ENCODE measurements at places on chromosomes 13 and 19. TPM values are rescaled to one million over a fixed set of nuclear protein-coding genes. Genes with fewer than 3 reads are reported as not detected.

- DNase-seq = no peak
- H3K27ac ChIP-seq = no peak overlapping the region
- no peaks in the 10 kb centered on the region for H3K4me1 ChIP-seq
- no peak overlapping the region for H3K4me3 ChIP-seq
- no peaks in the 10 kb centered on the region for H3K27me3 ChIP-seq
These were observed 704.7 kb downstream of the DIAPH3 start for GRCh38 chr13:59458908-59459579.

- no peaks in the 10 kb centered on the region for H3K27me3 ChIP-seq
- H3K36me3 ChIP-seq = peaks cover 30% of the 10 kb centered on the region
- H3K4me1 ChIP-seq = peaks cover 17% of the 10 kb centered on the region
- no peak for DNase-seq
- no peak overlapping the region for H3K4me3 ChIP-seq
These were observed 4.2 kb upstream of the AP1M1 start for GRCh38 chr19:16193466-16193865.

GRCh38 chr19:10321874-10322835, 6.3 kb upstream of the FDX2 start:
- H3K27me3 ChIP-seq = no peaks in the 10 kb centered on the region
- DNase-seq = no peak
- no peaks in the 10 kb centered on the region for H3K4me1 ChIP-seq
- H3K36me3 ChIP-seq = peaks cover 64% of the 10 kb centered on the region
- no peak overlapping the region for H3K4me3 ChIP-seq

Gene SLC10A2
- not detected for total RNA-seq

Gene KLF1
- not detected for total RNA-seq

DNA sequence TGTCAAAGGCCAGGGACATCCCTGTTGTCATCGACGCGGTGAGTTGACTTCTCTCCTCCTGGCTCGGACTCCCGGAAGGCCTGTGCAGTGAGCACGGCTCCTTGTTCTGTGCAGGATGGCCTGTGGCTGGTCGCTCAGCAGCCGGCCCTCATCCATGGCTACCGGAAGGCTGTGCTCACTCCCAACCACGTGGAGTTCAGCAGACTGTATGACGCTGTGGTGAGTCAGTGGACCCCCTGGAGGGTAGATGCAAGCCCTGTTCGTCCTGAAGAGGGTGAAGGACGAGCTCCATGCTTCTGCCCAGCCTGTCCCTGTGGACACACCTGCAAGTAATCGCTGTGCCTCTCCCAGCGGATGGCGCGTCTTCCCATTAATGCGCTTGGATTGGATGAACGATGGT, 19.2 kb downstream of the NAXD start:
- no peak overlapping the region for H3K4me3 ChIP-seq
- H3K27ac ChIP-seq = no peak overlapping the region
- no peaks in the 10 kb centered on the region for H3K27me3 ChIP-seq
- peaks cover 44% of the 10 kb centered on the region for H3K36me3 ChIP-seq

- H3K4me1 ChIP-seq = no peaks in the 10 kb centered on the region
- DNase-seq = no peak
- H3K27ac ChIP-seq = no peak overlapping the region
- H3K27me3 ChIP-seq = peaks cover 6% of the 10 kb centered on the region
- H3K36me3 ChIP-seq = no peaks in the 10 kb centered on the region
These were observed 107.1 kb downstream of the HSPH1 start for GRCh38 chr13:31054632-31055031.
